ENCODE measurements at places on chromosomes 1 and 21.

DNA sequence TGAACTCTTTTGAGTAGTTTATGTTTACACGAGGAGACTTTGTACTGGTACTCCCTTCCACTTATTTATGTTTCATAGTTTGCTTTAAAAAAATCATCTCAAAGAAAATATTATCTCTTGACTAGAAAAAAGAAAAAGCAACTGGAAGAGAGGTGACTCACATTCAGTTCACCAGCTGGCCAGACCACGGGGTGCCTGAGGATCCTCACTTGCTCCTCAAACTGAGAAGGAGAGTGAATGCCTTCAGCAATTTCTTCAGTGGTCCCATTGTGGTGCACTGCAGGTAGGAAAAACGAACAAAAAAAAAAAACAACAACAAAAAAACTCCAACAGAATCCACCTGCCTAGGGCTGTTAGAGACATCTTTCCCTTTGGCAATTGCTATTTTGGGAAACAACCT is 102.9 kb downstream of the PTPRC start:
- no peak for DNase-seq

GRCh38 chr1:2821966-2822620 is 20.6 kb upstream of the TTC34 start:
- DNase-seq = peak; percentile 32

GRCh38 chr21:43645976-43646375 is 13.3 kb downstream of the HSF2BP start:
- no peak for DNase-seq

DNA sequence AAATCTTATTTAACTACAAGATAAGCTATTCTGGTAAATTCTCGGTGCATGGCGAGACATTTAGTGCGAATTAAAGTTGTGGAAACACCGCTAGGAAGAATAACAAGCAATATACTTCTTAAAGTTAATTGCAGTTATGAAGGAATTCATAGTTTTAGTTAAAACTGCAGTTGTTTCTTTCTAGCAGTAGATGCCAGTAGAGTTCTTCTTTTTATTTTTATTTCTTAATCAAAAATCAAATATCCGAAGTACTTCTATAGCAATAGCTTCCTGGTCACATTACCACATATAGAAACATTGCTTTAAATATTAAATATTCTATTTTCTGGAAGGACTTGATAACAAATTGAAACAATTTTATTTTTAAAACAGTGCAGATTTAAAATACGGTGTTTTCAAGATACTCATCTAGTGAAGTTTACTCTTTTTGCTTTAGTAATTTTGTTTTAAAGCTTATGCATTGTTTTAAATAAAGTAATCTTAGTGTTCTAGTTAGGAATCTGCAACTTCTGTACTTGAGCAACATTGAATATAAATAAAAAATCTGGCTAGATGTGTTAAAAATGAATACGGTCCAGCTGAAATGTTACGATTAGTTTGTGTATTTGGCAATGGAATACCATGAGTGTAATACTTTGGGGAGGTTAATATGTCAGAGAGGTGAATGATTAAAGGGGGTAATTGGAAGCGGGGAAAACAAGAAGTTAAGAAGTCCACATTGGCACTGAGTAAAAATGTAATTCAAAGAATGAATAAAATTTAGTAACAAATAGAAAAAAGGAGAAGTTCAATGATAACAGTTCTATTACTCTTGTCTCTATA is 2.7 kb upstream of the PRKACB start:
- no peak for DNase-seq

GRCh38 chr1:192669174-192669573 is 33.2 kb downstream of the RGS13 start:
- no peak for DNase-seq

DNA sequence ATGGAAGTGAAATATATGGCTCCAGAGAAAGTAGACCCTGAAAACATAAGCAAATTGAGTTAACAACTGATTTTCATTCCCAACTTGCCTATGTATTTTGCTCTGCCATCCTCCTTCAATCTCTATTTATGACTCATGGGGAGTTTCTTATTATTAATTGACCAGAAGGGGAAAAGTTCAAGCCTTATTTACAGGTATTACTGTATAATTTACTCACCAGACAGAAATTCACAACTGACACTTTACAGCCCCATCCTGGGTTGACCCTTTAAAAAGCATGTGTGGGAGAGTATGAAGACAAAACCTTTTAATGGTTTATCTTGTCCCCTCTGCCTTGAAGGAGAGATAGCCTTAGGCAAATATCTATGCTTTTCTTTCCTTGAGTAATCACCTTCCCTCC is 39.8 kb upstream of the C1orf53 start:
- no peak for DNase-seq

DNA sequence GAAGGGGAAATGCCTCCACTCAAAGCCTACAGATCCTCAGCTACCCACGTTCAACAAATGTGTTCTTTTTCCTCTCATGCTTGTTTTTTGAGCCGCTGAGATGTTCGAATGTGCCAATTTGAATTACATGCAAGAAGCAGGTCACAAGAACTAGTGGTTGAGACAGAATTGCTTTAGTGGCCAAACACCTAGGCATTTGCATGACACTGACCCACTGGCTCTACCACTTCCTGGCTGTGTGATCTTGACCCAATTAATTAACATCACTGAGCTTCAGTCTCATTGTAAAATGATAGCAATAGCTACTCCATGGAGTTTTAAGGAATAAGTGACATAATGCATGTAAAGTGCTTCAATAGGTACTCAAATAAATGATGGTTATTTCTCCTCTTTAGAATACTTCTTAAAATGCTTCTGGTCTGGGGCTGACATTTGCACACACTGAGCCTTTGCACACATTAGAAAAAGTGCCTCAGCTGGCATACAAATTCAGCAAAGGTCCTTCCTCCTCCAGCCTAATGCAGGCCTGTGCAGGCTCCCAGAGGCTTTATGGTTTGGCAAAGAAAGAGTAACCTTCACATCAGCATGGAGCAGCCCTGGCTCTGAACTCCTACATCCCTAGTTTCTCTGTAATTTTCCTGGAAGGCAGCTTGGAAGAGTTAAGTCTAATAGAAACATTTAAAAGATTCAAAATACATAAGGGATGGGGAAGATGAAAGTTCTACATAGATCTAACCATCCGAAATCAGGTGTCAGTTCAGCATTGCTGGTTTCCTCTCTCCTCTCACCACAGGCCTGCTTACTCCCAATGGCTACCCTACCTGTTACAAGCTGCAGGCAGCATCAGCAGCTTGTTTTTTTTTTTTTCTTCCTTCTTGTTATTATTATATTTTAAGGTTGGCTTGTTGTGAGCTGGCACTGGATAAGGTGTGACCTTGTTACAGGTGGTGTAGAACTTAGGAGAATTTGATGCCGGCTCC is 107.4 kb downstream of the TBX19 start:
- no peak for DNase-seq

DNA sequence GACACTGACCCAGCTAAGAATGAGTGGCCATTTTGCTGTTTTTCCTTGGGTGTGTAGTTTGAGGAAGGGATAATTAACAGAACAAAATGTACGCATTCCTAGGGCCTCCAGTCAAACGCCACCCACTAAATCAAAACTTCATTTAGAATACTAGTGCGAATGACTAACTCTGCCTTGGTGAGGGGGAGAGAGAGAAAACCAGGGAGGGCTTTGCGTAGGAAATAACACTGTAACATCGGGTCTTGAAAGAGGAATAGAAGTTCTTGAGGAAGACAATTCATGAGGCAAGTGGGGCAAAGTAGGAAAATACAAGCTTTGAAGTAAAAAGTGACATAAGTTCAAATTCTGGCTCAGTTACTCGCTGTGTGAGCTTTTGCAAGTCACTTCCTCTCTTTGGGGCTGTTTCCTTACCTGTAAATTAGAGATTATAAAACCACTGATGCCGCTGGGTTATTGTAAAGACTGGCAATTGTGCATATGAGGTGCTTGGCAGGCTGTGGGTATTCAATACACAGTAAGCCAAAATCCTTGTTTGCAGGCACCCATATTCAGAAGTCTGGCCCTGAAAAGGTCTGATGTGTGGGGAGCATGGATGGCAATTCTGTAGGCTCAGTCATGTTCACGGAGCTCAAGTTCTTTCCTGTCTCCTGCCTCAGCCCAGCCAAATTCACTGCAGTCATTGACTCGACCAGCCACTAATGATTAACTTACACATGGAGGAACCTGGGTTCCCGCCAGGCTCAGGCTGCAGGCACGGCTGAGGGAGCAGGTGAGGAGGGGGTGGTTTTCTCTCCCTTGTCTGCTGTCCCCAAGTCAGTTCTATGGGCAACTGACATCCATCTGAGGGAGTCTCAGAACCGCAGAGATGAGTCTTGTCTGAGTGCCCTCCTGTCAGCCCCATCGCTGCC is 140.3 kb upstream of the CSF3R start:
- DNase-seq = peak; percentile 19

GRCh38 chr21:46386734-46387088 is 62.8 kb downstream of the PCNT start:
- no peak for DNase-seq

DNA sequence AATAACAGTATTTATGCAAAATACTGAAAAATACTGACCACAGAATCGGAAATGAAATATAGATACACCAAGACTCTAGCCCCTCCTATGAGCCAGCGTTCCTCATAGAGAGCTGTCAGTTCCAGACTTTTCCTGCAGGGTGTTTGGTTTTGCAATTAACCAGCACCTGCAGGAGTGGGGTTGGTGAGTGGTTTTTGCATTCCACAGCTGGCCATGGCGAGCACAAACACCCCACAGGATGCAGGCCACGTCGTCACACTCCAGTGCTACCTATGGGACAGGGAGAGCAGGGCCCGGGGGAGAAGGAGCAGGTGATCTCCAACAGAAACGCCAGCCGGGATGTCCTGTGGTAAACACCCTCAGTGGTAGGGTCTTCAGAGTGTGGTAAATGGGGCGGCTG is 94.1 kb downstream of the ERG start:
- no peak for DNase-seq

- no peak for DNase-seq
Measured at GRCh38 chr21:39805983-39806382, 61.0 kb downstream of the IGSF5 start.

- no peak for DNase-seq
Measured at GRCh38 chr1:95022644-95022926, 50.2 kb downstream of the ALG14 start.

- peak; percentile 87 for DNase-seq
Measured at GRCh38 chr21:43775795-43776430, at the start of gene CSTB. TSS of gene CSTB (minus strand) at chr21:43776308. CDS start at chr21:43776269, 39 bp downstream.

GRCh38 chr1:236421850-236422516 is 27.9 kb downstream of the EDARADD start:
- DNase-seq = no peak
